Coronary artery (tissue), 2 donors: ENCODE measurements at places on chromosomes 16 and 17.

GRCh38 chr17:70378076-70378475, 208.7 kb downstream of the KCNJ2 start:
- DNase-seq: no peak

DNA sequence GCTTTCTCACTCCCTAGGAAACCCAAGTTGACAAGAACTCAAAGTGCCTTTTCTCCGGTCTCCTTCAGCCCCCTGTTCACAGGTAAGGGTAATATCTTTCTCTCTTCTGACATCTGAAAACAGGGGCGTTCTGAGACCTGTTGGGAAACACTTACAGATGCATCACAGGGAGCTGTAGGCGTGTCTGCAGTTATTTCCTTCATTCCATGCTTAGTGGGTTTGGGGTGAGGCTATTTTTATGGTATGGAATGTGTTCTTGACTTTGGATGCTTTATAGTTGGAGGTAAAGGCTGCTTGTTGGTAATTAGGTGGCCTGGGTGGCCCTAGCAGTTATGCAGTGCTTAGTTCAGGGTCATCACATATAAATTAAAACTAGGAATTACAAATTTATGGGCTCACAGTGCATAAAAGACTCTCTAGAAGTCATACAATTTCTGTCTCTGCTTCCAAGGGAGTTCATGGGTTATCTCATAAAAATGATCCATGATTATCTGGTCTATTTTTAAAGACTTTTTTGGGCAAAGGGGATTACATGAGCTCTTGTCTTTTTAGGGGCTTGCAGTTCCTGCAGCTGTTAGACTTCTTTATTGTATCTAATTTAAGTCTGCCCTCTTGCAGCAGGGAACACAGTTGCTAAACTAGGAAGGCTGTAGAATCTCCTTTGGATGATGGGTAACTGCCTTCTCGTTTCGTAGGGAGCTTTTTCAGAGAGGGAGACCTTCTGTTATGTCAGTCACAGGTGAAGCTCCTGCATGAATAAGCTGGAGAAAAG, 10.2 kb downstream of the SOCS7 start:
- no peak for DNase-seq

GRCh38 chr17:57985675-57985974, 2.4 kb downstream of the VEZF1 start:
- DNase-seq: no peak

- DNase-seq: no peak
Measured at GRCh38 chr17:17395246-17395802, 81.5 kb upstream of the MED9 start.

GRCh38 chr17:82960419-82961271, 118.8 kb upstream of the METRNL start:
- peak; percentile 68 for DNase-seq

GRCh38 chr16:1958715-1959268, 546 bp upstream of the NDUFB10 start:
- no peak for DNase-seq

DNA sequence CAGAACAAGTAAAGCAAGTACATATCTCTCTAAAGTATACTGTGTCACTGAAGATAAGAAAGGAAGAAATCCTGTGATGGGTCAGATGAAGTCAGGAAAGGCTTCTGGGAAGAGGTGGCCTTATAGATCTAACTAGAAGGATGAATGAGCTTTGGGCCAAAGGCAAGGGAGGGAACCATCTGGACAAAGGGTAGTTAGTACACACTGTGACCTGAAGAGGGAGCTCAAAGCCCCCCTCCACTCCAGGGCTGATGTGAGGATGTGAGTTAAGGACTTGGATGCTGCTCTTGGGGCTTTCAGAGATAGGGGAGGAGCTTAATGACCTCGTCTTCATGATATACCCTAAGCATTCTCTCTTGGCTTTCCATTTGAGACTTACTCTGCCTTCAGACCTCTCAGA, 185.3 kb upstream of the CACNG3 start:
- no peak for DNase-seq

DNA sequence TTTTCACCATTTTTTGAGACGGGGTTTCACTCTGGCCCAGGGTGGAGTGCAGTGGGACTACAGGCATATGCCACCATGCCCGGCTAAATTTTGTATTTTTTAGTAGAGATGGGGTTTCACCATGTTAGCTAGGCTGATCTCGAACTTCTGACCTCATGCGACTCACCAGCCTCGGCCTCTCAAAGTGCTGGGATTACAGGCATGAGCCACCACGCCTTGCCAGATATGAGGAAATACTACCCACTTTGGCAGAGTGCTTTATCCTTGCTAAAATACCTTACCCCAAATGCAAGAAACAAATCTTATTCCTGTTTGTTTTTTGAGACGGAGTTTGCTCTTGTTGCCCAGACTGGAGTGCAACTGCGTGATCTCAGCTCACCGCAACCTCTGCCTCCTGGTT, 62.9 kb upstream of the MGAT5B start:
- DNase-seq: no peak

DNA sequence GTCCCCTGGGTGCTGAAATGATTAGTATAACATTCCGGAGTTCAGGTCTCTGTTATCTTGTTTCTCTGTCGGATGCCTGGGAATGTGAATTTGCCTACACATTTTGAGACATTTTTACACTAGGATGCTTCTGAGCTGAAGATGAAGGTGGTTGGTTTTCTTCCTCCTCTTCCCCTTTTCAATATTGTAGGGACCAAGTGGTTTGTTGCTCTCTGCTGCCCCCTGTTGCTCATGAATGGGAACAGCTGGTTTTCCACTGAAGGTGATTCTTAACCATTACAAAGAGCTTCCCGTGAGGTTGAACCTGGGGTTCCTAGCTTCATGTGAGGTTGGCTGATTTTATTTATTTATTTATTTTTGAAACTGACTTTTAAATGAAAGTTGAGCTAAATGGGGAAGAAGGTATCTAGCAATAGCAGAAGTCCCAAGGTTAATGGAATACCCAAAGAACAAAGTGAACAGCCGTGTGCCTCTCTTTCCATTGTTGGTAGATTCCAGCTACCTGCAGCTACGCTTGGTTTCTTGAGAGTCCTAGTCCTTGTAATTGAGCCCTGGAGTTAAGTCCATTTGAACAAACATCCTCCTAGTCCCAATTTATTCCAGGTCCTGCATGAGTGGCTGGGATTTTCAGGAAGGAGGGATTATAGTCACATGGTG, 983.9 kb upstream of the EEF2KMT start:
- no peak for DNase-seq

- DNase-seq: peak; percentile 17
Measured at GRCh38 chr17:77359236-77359635, 218.5 kb downstream of the SEC14L1 start.

- no peak for DNase-seq
Measured at GRCh38 chr17:59838052-59838916, 54.5 kb downstream of the TUBD1 start.

GRCh38 chr16:2046893-2047329, 723 bp downstream of the NTHL1 start:
- DNase-seq: no peak

DNA sequence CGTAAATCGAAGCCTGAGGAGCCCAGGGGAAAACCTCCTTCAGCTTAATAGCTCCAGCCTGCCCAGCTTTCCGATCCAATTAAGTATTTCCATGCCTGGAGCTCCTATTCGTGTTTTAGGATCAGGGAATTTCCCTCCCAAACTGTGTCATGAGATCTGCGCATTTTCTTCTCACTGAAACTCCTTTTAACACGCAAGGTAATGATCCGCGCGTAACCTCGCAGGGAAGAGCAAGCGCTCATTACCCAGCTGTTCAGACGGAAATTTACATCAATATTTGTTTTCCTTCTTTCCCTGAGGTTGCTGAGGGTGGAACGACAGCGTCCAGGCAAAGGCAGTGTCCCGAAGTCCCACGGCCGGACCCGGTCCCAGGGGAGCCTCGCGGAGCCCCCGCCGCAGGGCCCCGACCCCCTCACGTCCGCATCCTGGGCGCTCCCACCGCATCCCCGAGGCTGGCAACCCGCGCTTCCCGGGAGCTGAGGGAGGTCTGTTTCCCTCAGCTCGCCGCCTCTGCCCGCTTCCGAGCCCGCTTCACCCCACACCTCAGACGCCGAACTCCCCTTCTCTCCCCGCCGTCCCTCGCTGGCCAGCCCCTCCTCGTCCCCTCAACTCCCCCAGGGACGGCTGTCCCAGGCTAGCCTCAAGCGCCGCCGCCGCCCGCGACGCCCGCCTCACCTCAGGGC, 415 bp downstream of the ABCA5 start:
- peak; percentile 73 for DNase-seq

- DNase-seq: no peak
Measured at GRCh38 chr16:56041556-56042140, 149.6 kb upstream of the GNAO1 start.

DNA sequence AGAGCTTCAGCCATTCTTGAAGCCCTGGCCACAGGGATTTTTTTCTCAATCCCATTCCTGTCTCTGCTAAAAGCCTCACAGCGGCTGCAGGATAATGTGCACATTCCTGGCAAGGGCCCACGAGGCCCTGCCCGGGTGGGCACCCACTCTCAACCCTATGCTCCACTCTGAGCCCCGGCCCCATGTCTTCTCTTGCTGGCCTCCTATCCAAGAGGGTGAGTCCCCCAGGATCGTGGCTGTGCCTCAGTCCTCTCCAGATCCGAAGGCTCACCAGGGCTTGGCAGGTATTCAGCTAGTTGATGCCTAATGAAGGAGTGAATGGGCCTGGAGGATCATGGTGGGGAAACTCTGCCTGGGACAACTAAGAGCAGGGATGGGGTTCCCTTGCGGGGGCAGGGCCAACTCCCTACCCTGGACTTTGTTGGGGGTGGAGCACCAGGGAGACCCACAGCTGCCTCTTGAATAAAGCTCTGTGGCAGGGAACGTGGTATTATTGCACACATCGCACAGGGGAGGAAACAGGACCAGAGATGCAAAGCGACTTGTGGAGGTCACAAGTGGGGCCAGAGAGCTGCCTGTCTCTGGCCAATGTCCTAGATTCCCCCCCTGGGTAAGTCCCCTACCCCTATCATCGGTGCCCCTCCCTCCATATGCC, 5.4 kb downstream of the ARHGAP27 start:
- no peak for DNase-seq

DNA sequence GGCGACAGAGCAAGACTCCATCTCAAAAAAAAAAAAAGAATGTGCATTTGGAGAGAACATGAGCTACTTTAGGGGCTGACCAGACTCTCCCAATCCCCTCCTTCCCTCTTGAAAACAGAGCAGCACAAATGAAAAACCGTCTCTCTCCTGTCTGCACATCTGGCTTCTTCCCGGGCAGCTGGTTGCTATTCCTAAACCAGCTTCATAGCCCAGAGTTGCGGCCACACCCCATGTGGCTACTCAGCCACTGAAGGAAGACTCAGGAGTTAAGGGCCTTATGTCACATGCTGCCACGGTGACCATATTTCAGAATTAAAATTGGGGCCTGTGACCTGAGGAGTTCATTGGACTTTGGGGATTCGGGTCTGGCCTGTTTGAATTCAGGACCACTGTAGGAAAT, 48.3 kb downstream of the KATNIP start:
- no peak for DNase-seq

DNA sequence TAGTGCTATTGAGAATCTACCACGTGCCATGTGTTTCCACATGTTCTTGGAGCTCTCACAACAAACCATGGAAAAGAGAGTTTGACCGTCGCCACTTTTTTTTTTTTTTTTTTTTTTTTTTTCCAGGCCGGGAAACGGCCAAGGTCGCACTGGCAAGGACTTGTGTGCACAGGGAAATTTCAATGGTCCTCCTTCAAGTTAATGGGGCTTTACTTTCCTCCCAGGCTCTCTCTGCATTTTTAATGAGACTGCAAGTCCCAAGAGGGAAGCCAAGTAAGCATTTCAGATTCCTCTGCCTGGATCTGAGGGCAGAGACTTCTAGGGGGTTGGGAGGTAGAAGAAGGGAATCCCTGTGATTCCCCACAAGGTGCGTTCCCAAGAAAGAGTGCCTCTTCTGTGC, 94.7 kb upstream of the MPHOSPH6 start:
- DNase-seq: no peak

DNA sequence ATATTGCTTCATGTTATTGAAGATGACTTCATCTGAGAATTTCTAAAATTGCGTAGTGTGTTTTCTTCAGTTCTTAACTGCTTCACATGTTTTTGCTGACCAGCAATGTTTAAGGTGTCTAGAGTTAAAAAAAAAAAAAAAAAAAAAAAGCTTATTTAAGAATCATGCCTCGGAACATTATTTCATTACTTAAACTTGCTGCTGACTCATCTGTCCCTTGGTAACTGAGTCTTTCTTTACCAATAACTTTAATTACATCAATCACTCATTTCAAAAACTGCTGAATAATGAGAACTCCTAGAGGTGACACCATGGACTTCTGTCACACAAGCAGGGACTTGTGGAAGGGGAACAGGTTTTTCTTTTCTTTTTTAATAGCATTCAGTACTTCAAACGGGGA, 16.2 kb downstream of the IRX5 start:
- no peak for DNase-seq

DNA sequence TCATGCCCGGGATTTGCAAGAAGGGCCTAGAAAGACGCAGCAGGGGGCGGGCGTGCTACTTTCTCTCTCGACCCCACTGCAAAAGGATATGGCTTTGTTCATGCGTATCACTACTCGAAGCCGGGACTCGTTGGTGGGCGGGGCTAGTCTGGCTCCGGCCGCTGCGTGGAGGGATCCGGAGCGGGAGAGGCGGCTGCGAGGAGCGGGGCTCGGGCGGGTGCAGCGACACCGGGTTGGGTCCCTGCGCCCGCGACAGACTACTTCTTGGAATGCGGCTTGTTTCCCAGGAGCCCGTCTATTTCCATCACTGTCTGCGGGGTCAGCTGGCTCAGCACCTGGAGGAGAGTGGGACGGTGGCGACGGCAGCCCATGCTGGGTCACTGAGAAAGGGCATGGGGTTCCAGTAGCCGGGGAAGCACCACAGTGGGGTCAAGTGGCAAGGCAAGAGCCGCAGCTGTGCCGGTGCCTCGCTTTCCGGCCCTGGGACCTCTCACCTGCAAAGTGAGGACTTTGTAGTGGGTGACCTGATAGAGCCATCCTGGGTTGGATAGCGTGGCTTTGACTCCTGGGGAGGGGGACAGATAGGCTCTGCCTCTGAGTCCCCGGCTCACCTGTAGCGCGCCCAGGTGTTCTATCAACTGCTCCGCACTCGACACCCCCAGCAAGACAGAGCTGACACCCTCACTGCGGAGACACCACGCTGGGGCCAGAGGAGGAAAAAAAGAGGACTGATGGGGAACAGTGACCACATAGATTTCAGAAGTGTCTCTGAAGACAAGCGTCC, 6.6 kb downstream of the KCNAB3 start:
- DNase-seq: peak; percentile 85

DNA sequence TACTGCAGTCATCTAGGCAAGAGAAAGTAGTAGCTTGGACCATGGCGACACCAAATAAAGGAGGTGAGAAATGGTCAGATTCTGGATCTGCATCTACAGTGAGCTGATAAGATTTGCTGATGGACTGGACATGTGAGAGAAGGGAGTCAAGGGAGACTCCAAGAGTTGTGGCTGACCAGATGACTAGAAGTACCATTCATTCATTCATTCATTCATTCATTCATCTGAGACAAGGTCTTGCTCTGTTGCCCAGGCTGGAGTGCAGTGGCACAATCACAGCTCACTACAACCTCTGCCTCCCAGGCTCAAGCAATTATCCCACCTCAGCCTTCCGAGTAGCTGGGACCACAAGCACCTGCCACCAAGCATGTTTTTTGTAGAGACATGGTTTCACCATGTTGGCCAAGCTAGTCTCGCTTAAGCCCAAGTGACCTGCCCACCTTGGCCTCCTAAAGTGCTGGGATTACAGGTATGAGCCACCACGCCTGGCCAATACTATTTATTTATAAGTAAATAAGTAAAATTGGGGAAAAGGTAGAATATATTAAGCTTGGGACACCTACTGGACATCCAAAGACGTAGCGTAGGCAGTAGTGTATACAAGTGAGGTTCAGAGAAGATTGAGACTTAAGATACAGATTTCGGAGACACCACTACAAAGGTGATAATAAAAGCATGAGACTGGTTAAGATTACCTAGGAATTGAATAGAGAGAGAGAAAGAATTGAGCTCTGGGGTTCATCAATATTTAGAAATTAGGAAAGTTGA, 15.7 kb upstream of the RNF43 start:
- DNase-seq: no peak
